ENCODE measurements at places on chromosomes 6 and 20.

DNA sequence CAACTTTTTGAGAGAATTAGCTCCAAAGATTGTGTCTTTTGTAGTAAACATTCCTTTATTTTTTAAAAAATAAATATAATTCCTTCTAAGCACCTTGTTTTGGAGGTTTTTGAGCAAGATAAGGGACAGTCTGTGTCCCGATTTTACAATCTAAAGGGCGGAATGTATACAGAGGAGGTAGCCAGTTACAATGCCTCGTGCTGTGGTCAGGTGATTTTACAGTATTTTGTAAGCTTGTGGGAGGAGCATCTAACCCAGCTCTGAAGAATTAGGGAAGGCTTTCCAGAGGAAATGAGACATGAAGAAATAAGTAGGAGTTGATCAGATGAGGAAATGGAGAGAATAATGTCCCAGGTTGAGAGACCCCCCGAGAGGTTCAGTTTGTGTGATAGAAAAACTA, 1.3 kb downstream of the HINT3 start:
- no peak for DNase-seq

DNA sequence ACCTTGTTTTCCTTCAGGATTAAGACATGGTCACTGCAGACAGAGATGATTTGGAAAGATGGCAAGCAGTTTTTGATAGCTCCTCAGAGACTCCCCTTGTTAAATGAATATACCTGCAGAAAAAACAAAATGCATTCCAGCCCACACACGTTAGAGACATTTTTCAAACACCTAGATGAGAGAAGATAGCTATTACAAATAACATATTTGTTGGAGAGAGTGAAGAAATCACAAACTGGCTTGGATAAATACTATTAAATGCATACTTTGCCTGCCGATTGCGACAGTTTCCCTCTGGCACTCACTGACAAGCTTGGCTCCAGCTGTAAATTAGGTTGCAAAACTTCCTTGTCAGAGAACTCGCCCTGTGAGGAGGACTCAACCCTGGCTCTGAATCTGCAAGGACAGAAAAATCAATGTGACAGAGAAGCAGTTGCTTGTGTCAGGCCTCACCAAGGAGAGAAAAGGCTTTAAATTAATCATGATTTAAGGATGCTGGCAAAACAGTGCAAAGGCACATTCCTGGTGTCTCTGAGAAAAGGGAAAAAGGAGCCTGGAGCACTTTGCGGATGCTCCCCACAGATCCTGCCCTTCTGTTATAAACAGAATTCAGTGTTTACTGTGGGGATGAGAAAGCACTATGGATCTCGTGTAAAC, 423.7 kb upstream of the MARCKS start:
- DNase-seq: peak; percentile 33

DNA sequence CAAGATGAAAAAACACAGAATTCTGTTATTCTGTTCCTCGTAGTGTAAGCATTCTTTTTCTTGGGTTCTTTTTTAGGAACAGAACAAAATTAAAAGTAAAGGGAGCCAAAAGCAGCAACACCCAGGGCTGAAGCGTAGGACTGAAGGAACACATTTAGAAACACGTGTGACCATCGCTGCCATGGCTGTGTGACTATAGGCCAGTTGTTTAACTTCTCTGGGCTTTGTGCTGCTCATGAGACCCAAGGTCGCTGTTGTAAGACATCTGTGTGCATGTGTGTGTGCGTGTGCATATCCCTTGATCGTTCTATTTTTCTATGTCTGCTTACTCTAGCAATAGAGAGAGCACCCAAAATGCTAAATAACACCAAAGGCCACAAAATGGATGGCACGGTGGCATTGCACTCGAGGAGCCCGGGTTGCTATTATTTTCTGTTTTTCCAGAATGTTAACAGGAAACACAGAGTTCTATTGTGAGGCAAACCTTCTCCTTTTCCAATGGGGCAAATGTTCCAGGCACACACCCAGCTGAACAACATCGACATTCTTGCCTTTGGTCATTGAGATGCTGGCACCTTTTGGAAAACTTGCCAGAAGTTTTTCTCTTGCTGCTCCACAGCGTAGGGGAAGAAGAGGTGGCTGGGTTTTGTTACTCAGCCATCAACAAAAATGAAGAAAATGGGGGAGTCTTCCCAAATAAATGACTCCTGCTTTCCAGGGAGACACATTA, 267.8 kb upstream of the ECI2 start:
- no peak for DNase-seq

DNA sequence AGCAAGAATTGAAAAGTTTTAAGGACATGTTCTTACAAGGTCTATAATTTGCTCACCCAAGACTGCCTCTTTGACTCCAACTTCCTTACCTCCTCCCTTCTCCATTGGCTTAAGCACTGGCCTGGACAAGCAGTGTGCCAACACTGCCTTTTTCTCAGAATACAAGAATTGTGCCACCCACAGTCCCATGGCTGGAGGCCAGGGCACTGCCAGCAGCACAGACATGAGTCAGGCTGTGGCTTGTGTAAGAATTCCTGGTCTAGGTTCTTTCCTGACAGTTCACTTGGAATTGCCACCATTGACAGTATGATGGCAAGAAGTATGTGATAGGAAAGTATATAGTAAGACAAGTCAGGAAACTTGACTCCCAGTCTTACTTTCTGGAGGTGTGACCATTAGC, 202.7 kb upstream of the MARCKS start:
- DNase-seq: no peak

DNA sequence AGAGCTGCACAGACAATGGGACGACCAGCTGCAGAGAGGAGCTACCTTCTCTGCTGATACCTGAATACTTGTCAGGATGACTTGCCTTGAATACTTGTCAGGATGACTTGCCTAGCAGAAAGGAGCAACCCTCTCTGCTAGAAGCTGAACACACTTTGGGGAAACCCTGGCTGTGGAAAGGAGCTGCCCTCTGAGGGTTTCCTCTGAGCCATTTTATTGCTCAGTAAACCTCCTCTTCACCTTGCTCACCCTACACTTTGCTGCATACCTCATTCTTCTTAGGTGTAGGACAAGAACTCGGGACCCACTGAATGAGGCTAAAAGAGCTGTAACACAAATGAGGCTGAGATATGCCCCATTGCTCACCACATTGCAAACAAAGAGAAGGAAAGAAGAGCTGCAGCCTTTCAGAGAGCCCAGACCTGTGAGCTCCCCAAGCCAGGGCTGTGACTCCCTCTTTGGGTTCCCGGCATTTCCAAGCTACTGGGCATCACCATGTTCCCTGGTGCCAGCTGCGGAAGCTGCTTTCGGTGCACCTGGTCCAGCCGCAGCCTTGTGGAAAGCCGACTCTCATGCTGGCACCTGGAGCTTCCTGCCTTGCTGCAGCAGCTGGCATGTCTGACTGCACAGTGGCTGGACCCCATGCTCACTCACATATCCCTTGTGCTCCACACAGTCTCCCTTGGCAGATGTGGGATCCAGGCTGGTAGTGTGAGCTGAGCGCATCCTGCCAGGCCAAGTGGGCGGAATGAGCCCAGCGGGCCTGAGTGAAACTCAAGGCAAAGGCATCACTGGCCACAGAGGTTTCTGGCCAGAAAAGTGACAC, 106.7 kb upstream of the AHI1 start:
- no peak for DNase-seq

DNA sequence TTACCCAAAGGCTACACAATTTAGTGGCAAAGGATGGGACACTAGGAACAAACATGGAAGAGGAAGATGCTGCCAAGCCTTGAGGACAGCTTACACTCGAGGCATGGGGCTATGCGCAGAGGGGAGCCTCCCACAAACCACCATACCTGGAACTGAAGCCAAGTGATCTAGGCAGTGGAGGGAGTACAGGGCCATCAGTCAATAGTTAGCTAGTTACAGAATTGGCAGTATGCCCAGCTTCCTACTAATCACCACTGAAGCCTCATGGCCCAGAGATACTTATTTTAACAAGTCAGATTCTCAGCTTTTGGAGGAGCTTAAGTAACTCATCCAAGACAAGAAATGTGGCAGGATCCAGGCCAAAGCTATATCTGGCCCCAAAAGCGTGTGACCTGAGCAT, 226.6 kb upstream of the MOCS1 start:
- DNase-seq: no peak

- no peak for DNase-seq
These were observed 72.1 kb downstream of the FOXA2 start for GRCh38 chr20:22511943-22512910.

- no peak for DNase-seq
These were observed 32.5 kb downstream of the DLL1 start for GRCh38 chr6:170258407-170258806.

DNA sequence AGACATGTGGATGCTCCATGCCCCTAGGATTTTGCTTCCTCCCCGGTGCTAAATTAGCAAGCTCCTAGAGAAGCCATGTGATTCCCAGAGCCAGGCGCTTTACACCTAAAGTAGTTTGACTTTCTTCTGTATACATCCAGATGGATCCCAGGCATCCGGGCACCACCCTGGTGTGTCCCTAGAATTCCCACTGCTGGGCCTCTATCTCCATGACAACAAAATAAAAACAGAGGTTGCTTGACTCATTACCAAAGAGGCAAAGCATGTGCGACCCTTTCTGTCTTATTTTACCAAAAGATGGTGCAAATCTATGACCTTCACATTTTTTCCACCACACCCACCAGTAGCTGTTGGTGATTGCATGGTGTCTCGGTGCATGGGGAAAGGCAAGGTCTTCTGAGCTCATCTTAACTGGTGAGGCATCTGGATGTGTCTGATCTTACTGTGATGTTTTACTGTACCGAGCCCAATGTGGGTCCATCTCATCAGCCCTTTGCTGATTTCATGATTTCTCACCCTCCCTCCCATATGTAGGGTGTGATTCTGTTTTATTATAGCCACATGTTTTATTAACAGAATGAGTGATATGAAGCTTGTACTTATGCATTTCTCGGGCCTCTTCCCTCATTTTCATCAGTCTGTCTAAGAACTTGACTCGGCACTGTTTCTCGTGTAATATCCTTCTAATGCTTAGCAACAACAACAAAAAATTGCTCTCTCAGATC, 27.4 kb upstream of the VAPB start:
- no peak for DNase-seq

- no peak for DNase-seq
These were observed 326.6 kb downstream of the NRN1 start for GRCh38 chr6:5680095-5680494.

DNA sequence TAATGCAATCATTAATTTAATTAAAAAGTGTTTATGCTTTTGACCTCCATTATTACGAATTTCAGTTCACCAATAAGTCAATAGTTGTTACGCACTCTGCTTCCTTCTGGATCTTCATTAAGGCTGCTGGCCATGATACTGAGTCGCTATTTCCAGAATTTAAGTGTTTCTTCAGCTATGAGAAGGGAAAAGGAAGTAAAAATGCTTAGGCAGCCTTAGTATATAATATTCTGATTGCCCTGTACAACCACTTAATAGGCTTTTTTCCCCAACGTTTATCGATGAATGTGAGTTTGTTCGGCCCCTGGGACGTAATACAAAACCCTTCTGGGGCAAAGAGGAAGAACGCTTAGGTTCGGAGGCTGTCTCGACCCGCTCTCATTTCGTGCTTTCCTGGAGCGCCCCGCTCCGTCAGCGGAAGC, 644 bp downstream of the OARD1 start:
- no peak for DNase-seq

GRCh38 chr6:109236115-109237076, 141.1 kb downstream of the CEP57L1 start:
- DNase-seq: peak; percentile 52

GRCh38 chr6:165800337-165800736, 137.3 kb upstream of the PDE10A start:
- DNase-seq: no peak

GRCh38 chr6:126127659-126128058, 141.3 kb downstream of the TRMT11 start:
- no peak for DNase-seq

DNA sequence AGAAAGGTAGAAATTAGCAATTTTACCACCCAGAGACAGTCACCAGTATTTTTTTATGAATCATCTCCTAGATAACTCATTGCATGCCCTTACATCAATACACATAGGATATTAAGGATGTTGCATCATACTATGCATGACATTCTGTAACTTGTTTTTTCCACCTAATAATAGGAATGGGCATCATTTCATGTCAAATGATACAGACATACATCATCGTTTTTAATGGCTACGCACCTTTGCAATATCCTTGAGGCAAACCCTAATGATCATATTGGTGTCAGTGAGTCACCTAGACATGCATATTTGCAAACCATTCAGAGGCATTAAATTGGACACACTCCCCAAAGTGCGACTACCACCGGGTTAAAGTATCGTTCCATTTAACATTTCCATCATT, 309.7 kb upstream of the AGPAT4 start:
- no peak for DNase-seq

- peak; percentile 63 for DNase-seq
These were observed 102.5 kb downstream of the NOL4L start for GRCh38 chr20:32482442-32483261.

GRCh38 chr6:6085928-6086668, 79.4 kb upstream of the NRN1 start:
- no peak for DNase-seq

DNA sequence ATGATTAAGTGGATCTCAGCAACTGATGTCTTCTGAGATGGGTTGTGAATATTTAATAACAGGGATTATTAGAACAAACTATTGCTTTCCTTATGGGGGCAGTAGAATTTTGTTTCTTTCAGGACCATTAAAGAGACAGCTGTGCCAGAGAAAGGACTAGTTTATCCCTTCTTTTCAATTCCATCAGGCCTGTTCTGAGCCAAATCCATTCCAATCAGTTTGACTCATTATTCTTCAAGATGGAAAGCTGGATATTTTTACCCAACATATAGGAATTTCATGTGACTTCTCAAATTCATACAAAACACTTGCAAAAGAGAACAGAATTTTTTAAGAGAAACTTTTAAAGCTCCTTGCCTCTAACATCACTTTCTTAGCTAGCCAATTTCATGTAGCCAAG, 722.0 kb upstream of the FLRT3 start:
- DNase-seq: no peak

DNA sequence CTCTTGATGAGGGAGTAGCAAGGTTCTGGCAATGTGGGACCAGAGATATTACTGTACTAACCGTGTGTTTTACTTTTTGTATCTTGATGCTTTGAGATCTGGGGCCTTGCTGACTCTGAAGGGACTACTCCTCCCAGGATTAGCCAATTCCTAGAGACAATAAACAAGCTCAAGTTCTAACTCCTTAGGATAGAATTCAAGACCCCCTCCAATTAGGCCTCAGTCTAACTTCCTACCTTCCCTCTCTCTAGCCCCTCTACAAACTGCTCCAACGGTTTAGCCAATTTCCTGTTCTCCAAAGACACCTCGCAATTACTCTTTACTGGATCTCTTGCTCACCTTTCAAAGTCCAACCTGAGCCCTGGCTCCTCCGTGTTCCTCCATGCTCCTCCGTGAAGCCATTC, 158.7 kb upstream of the JARID2 start:
- no peak for DNase-seq

GRCh38 chr6:43021270-43022047, at the start of gene RRP36:
Gene RRP36 (plus strand): TSS chr6:43021623. CDS start chr6:43021655, 32 bp downstream.
- peak; percentile 16 for DNase-seq

- DNase-seq: no peak
These were observed 85.8 kb downstream of the SLC35F1 start for GRCh38 chr6:117992856-117993255.

GRCh38 chr6:47788498-47788884, 6.7 kb downstream of the OPN5 start:
- no peak for DNase-seq

GRCh38 chr6:141117874-141118273, 1014.9 kb upstream of the GJE1 start:
- no peak for DNase-seq
